Activated CD4-positive, alpha-beta memory T cell treated with anti-CD3 and anti-CD28 coated beads, Interleukin-2, amount 10 ng/mL, durations not matched to agents 7 days and 5 days (primary cell): ENCODE measurements at places on chromosomes 11 and 22. TPM values are rescaled to one million over a fixed set of nuclear protein-coding genes. Genes with fewer than 3 reads are reported as not detected.
A peak's percentile ranks its signal among the peaks of the same experiment; 100 is the strongest.

ARHGAP8 gene
- total RNA-seq, result 0.70 TPM

C11orf86 gene
- total RNA-seq, result not detected

DEPDC7 gene
- 1.1 TPM for total RNA-seq

DLAT gene
- 26.2 TPM for total RNA-seq

PLA2G6 gene
- total RNA-seq, result 80.7 TPM

RBM7 gene
- 46.3 TPM for total RNA-seq

GRCh38 chr22:29665486-29665885 is 54.3 kb upstream of the CABP7 start:
- no peak overlapping the region for H3K27ac ChIP-seq

- H3K4me3 ChIP-seq, result peak overlapping the region; percentile 11
- peaks cover 12% of the 10 kb centered on the region for H3K36me3 ChIP-seq
- H3K4me1 ChIP-seq, result peaks cover 23% of the 10 kb centered on the region
- peak; percentile 84 for DNase-seq
- H3K27me3 ChIP-seq, result no peaks in the 10 kb centered on the region
Observed at GRCh38 chr11:75474878-75475766, 42.1 kb upstream of the KLHL35 start.

GRCh38 chr11:76075716-76076115 is 130.6 kb downstream of the WNT11 start:
- no peak overlapping the region for H3K4me3 ChIP-seq
- peaks cover 8% of the 10 kb centered on the region for H3K36me3 ChIP-seq
- no peaks in the 10 kb centered on the region for H3K4me1 ChIP-seq
- no peak overlapping the region for H3K27ac ChIP-seq
- H3K27me3 ChIP-seq, result no peaks in the 10 kb centered on the region

GRCh38 chr11:115499241-115499799 is 4.9 kb downstream of the CADM1 start:
- DNase-seq, result no peak
- no peak overlapping the region for H3K4me3 ChIP-seq
- no peaks in the 10 kb centered on the region for H3K36me3 ChIP-seq
- peaks cover 10% of the 10 kb centered on the region for H3K27me3 ChIP-seq
- H3K27ac ChIP-seq, result no peak overlapping the region
- H3K4me1 ChIP-seq, result peaks cover 2% of the 10 kb centered on the region

GRCh38 chr11:32437495-32438345 is 2.4 kb upstream of the WT1 start:
- H3K36me3 ChIP-seq, result no peaks in the 10 kb centered on the region
- no peak overlapping the region for H3K4me3 ChIP-seq
- H3K27ac ChIP-seq, result peak overlapping the region; percentile 45
- no peak for DNase-seq
- peaks cover 35% of the 10 kb centered on the region for H3K4me1 ChIP-seq

DNA sequence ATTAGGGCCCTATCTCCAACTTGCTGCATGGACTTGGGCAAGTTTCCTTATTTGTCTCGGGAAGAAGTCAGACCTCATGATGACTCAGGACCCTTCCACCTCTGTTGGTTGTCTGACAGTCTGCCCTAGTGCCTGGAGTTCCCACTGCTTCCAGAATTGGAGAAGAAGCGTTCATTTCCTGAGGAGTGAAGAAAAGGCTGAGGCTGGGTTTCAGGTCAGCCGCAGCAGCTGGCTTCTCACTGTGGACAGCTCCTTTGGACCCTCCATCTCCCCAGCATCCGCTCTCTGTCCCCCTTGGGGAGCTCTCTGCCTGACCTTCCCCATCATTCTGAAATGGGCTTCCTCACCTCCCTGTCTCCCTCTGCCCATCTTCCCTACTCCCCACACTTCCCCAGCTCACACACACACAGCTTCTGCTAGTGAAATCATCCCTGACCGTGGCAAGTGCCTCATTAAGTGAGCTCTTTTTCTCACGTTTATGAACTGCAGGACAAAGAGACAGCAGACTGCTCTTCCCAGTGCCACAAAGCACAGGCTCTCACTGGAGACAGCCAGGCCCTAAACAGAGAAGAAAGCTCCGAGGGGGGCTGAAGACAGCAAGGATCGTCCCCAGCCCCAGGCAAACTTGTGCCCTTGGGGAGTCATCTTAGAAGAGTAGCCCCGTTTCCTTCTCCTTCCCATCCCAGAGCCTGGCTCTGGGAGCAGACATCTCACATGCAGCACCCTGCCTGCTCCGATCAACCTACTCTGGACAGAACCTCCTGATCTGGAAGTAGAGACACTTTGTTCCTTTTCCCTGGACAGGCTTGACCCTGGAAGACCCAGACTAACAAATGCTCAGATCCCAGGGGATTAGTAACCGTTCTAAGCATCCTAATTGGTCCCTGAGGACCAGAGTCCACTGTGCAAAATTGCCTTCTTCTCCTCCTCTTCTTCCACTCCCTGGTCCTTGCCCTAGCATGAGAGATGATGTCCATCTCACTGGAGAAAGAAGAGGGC is 157.9 kb downstream of the FEZ1 start:
- no peak overlapping the region for H3K27ac ChIP-seq
- H3K36me3 ChIP-seq, result no peaks in the 10 kb centered on the region
- H3K27me3 ChIP-seq, result peaks cover 6% of the 10 kb centered on the region
- no peak for DNase-seq

DNA sequence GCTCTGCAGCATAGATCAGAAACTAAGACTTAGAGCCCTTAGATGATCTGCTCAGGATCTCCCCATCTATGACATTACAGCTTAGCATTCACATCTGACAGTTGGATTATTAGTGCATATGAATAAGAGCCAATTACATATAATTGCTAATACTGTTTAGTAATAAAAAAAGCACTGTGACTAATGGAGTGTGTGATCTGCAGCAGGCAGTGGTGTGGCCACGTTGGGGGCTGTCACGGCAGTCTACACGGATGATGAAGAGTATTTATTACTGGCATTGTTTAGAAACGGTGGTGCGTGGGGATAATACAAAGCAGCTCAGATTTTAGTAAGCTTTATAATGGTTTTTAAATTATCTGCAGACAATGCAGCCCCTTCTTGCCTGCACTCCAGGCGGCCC is 93.5 kb upstream of the TIMP3 start:
- H3K4me1 ChIP-seq, result no peaks in the 10 kb centered on the region
- peaks cover 5% of the 10 kb centered on the region for H3K27me3 ChIP-seq
- H3K27ac ChIP-seq, result no peak overlapping the region
- no peak overlapping the region for H3K4me3 ChIP-seq
- no peaks in the 10 kb centered on the region for H3K36me3 ChIP-seq

DNA sequence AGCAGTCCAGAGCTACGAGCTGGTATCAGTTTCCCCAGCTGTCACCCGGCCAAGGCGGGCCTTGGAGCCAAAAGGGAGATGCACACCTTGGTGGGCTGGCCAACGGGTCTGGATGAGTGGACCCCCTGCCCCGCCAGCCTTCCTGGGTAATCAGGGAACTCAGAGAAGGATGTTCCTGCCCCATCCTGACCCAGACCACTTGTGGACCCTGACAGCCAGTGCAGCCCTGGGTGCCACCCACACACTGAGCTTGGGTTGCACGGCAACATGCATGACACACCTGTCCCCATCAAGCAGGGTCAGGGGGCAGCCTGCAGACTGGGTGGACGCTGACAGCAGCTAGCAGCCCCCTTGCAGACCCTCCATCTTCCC is 8.6 kb downstream of the SLC25A1 start:
- H3K36me3 ChIP-seq, result peaks cover 5% of the 10 kb centered on the region
- H3K4me3 ChIP-seq, result peak overlapping the region; percentile 87
- H3K4me1 ChIP-seq, result peaks cover 36% of the 10 kb centered on the region
- peaks cover 32% of the 10 kb centered on the region for H3K27me3 ChIP-seq
- no peak for DNase-seq

DNA sequence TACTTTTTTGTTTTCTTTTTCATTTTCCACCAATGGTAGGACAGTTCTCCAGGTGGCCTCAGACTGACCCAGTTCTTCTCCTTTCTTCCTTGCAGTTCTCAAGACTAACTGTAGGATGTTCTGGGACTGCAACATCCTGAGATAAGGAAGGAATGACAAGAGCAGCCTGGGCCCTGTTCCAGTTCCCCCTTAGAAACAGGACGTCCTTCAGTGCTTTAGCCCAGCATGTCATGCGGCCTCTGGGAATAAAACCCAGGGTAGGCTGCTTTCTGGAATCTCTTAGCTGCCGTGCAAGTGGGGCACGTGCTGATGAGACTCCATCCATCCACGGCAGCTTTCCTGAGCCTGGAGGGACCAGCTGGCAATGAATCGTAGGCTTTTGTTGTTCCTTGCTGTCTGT is 24.0 kb upstream of the CADM1 start:
- no peak overlapping the region for H3K4me3 ChIP-seq
- no peak overlapping the region for H3K27ac ChIP-seq
- no peaks in the 10 kb centered on the region for H3K36me3 ChIP-seq
- H3K4me1 ChIP-seq, result no peaks in the 10 kb centered on the region
- no peaks in the 10 kb centered on the region for H3K27me3 ChIP-seq
- DNase-seq, result no peak

DNA sequence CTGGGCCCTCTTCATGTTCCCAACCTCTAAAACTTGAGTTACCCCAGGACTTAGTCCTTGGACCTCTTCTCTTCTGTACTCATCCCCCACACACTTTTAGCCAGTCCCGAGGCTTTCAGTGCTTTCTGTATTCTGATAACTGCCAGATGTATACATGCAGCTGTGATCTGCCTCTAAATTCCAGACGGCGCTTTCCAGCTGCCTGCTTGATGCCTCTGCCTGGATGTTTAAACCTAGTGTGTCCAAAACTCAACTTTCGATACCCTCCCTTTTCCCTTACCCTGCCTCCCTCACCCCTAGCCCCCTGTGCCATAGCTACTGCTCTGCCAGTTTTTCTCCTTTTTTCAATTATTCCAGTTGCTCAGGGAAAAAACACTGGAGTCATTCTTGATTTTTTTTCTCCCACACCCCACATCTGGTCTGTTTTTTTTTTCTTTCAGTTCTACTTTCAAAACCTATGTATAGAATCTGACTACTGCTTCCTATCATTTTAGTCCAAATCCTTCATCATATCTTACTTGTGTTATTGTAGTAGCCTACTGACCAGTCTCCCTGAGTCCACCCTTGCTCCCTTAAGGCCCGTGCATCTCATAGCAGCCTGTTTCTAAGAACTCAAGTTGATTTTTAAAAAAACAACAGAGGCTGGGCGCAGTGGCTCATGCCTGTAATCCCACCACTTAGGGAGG is 32.9 kb upstream of the TECTA start:
- no peaks in the 10 kb centered on the region for H3K4me1 ChIP-seq
- H3K27me3 ChIP-seq, result no peaks in the 10 kb centered on the region
- H3K27ac ChIP-seq, result no peak overlapping the region
- H3K36me3 ChIP-seq, result peaks cover 29% of the 10 kb centered on the region
- no peak overlapping the region for H3K4me3 ChIP-seq

DNA sequence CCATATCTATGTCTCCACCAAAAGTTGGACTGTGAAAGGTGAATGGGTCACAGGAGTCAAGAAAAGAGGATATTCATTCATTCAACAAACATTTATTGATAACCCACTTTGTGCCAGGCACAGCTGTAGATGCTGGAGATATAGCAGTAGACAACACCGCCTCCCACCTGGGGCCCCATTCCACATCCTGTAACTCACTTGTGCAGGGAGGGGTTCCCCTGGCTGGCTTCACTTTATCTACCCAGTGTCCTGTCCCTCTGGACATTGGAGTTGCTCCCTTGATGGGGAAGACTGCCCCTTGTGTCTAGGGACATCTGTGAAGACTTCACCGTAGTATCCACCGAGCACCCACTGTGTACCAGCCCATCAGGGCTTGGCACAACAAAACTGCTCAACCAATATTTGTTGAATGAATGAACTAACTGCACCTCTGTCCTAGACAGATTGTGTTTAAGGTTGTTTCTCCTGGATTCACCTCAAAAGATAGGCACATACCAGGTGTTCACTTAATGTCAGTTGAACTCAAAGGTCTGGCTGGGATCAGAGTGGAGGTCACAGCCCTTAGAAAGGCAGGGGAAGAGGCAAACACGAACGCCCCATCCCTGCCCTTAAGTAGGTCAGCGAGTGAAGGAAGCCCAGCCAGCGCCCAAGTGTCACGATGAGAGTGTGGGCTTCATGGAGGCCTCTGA is 1.4 kb upstream of the OVOL1 start:
- peaks cover 36% of the 10 kb centered on the region for H3K4me1 ChIP-seq
- no peak overlapping the region for H3K27ac ChIP-seq
- no peak for DNase-seq
- peaks cover 2% of the 10 kb centered on the region for H3K36me3 ChIP-seq

GRCh38 chr11:61281581-61282250 is 13.4 kb downstream of the VWCE start:
- no peak overlapping the region for H3K4me3 ChIP-seq
- no peak overlapping the region for H3K27ac ChIP-seq
- peak; percentile 30 for DNase-seq
- H3K4me1 ChIP-seq, result peaks cover 2% of the 10 kb centered on the region

DNA sequence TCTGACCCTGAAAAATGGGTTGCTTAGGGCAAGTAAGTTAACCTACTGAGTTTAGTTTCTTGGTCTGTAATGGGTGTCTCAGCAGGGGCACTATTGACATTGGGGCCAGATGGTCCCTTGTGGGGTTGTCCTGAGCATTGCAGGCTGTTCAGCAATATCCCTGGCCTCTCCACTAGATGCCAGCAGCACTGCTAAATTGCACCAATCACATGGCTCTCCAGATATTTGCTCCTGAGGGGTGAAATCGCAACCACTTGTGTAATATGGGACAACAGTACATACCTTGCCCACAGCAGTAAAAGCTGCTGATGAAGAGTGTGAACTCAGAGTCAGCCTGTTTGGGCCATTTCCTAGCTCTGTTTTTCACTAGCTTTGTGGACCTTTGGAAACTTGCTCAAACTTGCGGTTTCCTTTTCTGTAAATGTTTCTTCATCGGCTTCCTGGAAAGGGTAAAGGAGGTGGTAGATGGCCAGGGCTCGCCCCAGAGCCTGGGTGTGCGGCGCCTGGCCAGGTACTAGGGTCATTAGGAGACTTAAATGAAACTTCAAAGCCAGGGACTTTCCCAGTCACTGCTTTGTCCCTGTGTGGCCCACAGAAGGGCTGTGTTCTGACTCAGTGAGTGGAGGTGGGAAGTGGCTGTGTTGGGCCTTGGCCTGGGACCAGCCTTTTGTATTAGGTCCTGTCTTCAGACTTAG is 13.0 kb downstream of the NCF4 start:
- H3K4me3 ChIP-seq, result peak overlapping the region; percentile 14
- peaks cover 37% of the 10 kb centered on the region for H3K4me1 ChIP-seq
- peak; percentile 61 for DNase-seq
- H3K27ac ChIP-seq, result peak overlapping the region; percentile 90
- no peaks in the 10 kb centered on the region for H3K27me3 ChIP-seq

DNA sequence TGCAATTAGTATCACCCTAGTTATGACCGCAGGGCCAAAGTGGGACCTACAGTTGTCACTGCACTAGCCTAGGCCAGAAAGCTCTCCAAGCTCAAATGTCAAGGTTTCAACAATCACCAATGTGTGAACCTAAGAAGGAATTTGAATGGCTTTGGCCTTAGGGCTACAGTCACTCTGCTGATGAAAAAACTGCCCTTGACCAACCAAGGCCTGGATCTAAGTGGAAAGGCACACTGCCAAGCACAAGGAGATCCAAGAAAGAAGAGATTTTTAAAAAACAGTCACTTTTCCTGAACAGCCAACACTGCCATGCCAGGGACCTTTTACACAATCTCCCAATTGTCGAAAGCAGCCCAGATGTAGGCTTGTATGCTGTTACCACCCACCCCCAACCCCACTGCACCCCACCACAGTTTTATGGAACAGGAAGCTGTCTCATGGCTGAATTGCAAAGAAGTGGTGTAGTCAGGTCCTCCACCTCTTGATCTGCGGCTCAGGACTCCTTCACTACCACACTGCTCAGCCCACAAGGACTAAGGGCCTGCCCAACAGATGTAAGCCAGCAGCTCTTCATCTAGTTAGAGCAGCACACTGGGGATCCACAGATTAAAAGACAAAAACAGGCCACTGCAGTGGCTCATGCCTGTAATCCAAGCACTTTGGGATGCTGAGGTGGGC is 32.9 kb downstream of the SMCO4 start:
- peak overlapping the region; percentile 54 for H3K27ac ChIP-seq
- peaks cover 44% of the 10 kb centered on the region for H3K4me1 ChIP-seq
- H3K36me3 ChIP-seq, result peaks cover 28% of the 10 kb centered on the region
